DMS 273 treated with DMSO at 0.1 percent for 48 hours (cell line): ENCODE measurements at places on chromosomes 5 and 9.
A peak's percentile ranks its signal among the peaks of the same experiment; 100 is the strongest.

- DNase-seq: no peak
Measured at GRCh38 chr5:59833448-59833847, 60.1 kb downstream of the PDE4D start.

GRCh38 chr9:69932901-69933300 is 110.7 kb upstream of the MAMDC2 start:
- no peak for DNase-seq

GRCh38 chr9:71442937-71443336 is 321.5 kb upstream of the TRPM3 start:
- no peak for DNase-seq

- no peak for DNase-seq
Measured at GRCh38 chr5:5347442-5347841, 75.0 kb upstream of the ICE1 start.

GRCh38 chr9:34701023-34701768 is 8.7 kb downstream of the CCL21 start:
- no peak for DNase-seq

- no peak for DNase-seq
Measured at GRCh38 chr5:151580858-151581257, 10.3 kb downstream of the FAT2 start.

- peak; percentile 49 for DNase-seq
Measured at GRCh38 chr5:37787742-37788141, 52.1 kb downstream of the GDNF start.

GRCh38 chr5:33048315-33048714 is 337.2 kb downstream of the NPR3 start:
- no peak for DNase-seq

DNA sequence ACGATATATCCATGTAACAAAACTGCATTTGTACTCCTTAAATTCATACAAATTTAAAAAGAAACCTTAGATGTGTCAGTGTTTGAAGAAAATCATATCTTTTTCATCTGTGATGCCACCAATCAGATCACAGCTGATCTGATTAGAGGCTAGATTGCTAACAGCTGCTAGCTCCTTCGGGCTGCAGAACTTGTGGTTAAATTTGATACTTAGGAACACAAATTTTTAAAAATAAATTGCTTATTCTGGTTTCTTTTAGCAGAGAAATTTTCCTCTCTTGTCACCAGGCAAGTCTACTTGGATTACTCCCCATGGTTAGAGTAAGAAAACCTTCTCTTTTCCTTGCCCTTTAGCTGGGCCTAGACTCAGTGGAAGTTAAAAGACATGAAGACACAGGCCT is 94.6 kb upstream of the RANBP6 start:
- DNase-seq: no peak

DNA sequence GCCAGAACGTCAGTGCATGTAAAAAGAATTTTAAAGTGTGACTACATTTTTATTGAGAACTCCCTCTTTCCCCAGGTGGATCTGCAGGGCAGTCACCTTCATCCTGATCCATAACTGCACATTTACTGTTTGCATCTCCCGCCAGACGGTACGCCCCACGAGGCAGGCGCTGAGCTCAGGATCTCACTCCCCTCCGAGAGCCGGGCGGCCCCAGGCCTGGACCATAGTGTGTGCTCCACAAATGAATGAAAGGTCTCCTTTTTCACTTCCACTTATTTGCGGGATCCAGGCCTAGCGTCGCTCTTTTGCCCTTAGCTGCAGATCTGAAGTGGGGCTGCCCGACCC is 378 bp downstream of the DROSHA start:
- peak; percentile 10 for DNase-seq

- peak; percentile 33 for DNase-seq
Measured at GRCh38 chr5:59069438-59070079, 486.7 kb downstream of the RAB3C start.

GRCh38 chr9:113652355-113653152 is 189.0 kb downstream of the RGS3 start:
- DNase-seq: no peak

DNA sequence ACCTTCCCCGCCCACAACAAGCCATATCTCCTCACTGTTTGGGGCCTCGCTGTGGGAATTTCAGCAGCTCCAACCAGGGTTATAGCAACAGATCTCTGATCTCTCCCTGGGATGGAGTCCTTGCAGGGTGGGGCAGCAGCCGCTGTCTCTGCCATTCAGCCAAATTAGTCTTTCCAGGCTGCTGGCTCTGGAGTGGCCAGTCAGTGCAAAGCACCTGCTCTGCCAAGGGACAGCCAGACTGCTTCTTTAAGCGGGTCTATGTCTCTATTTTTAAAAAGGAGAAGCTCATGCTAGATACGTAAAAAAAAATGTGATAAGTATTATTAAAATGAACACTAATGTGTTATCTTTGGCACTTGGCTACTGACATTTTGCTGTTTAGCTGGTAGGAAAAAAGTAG is 380.2 kb downstream of the CDH10 start:
- no peak for DNase-seq

- DNase-seq: no peak
Measured at GRCh38 chr5:3596857-3597166, 1.2 kb downstream of the IRX1 start.

DNA sequence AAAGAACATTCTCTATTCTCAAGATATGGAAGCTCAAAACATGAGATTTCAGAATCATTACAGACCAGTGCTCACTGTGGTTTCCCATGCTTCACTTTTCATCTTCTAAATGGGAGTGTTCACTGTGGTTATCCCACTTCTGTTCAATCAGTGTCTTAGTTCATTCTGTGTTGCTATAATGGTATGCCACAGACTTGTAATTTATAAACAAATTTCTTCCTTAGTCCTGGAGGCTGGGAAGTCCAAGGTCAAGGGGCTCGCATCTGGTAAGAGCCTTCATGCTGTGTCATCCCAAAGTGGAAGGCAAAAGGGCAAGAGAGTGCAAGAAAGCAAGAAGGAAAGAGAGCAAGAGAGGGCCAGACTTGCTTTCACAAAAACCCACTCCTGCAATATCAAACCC is 146.3 kb downstream of the TTC39B start:
- DNase-seq: no peak

DNA sequence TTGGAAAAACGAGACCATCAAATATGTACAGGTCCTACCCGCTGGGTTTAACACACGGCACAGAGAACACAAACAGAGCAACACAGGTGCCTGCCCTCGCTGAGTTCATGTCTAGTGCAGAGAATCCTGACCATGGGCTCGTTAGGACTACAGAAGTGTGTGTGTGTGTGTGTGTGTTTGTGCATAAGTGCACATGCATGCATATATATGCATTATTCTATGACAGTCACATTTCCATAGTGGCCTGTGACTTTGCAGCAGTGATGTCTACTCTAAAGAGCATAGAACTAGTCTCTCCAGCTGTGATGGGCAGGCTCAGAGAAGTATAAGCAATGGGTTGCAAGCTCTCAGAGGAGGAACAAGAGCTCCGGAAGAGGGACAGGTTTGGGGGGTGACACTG is 27.7 kb downstream of the ORM2 start:
- no peak for DNase-seq

DNA sequence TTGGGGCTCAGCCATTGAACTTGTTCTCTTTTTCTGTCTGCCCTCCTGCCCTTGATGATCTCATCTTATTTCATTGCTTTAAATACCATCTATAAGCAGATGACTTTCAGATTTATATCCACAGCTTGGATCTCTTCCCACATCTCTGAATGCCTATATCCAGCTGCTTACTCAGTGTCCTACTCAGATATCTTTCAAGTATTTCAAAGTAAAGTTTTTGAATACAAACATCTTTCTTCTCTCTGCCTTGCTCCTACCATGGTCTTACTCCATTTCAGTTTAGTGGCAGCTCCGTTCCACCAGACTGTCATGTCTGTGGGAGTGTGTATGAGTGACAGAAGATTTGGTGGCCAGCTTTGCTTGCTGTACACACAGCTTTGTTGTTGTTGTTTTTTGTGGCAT is 59.7 kb downstream of the ERBIN start:
- no peak for DNase-seq

DNA sequence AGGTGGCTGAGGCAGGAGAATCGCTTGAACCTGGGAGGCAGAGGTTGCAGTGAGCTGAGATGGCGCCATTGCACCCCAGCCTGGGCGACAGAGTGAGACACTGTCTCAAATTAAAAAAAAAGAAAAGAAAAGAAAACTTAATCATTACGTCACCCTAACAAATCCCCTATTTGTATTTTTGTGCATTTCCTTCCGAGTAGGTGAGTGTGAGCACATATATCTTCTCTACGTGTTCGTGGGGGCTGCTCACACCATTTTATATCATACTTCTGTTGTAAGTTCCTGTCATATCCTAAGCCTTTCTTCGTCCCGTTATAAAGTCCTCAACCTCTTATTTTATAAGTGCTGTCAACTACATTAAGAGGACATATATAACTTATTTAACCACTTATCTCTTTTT is 41.9 kb upstream of the GRHPR start:
- DNase-seq: no peak

- no peak for DNase-seq
Measured at GRCh38 chr5:65451436-65451835, 30.3 kb downstream of the ADAMTS6 start.

- peak; percentile 53 for DNase-seq
Measured at GRCh38 chr5:14144586-14145434, 1.7 kb downstream of the TRIO start.

DNA sequence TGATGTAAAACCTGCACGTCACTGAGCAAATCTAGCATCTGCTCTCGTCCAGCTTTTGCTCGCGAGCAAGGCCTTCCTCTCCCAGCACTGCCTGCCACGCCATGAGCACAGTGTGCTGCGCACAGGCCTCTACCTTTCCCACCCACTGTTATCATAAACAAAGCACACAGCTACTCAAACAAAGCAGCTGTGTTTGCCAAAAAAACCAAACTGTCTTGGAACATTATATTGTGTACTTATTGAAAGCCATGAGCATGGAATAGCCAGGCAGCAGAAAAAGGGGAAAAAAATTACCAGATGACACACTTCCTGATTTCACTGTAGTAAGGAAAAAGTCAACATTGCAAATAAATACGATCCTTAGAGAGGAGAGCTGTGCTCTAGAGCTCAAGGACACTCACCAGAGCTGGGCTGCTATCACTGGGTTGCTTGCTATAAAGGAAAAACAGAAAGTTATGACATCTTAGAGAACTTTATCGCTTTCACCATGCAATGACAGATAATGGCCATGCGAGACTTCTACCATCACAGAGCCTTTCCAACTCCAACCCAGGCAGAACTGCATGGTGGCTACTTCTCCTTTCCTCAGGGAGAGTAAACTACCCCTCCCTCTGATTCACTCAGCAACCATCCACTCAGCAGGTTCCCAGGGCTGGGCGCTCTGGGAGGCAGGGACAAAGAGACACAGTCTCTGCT is 69.6 kb downstream of the EPB41L4B start:
- no peak for DNase-seq

GRCh38 chr5:176514244-176514950 is 22.8 kb downstream of the RNF44 start:
- DNase-seq: no peak

- DNase-seq: peak; percentile 39
Measured at GRCh38 chr9:7782400-7783120, 17.0 kb downstream of the DMAC1 start.

GRCh38 chr5:42090162-42090561 is 165.1 kb downstream of the FBXO4 start:
- DNase-seq: no peak

- no peak for DNase-seq
Measured at GRCh38 chr5:116448450-116448849, 126.2 kb downstream of the SEMA6A start.

DNA sequence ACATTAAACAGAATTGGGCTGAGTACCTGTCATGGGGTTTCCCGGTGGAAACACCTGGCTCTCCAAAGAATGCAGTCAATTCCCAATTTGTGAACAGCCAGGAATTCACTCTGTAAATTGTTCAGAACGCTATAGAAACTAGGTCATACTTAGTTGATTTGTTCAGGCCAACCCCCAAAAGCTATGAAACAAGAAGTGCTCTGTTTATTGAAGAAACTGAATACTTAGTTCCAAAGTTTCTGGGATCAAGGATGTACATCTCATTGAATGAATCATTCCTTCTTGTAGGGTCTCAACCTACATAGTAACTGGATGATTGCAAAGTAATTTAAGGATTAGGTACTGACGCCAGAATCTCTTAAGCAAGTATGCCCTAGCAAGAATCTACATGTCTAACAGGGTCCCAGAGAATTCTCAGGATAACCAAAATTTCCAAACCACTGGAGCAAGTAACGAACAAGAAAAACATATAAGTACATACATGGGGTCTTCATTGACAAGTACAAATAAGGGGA is 659 bp upstream of the TUSC1 start:
- no peak for DNase-seq

DNA sequence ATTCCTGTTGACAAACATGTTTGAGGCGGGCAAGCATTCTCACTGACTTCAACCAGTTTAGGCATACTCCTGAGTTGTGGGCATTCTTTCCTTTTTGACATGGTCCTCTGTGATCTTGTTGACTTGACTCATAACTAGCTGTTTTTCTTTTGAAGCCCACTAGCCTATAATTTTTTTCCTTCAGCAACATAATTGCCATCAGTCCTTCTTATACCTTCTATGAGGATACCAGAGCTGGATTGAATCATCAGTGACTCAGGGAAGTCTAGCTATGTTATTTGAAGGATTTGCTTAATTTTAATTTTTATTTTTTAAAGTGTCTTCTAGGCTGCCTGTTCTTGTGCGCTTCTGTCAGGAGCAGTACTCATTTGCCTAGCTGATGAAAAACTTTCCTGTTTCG is 259.5 kb downstream of the NR3C1 start:
- DNase-seq: no peak

- DNase-seq: no peak
Measured at GRCh38 chr9:785997-786396, 55.5 kb upstream of the DMRT1 start.

GRCh38 chr9:14393418-14393817 is 79.5 kb upstream of the NFIB start:
- DNase-seq: peak; percentile 17

DNA sequence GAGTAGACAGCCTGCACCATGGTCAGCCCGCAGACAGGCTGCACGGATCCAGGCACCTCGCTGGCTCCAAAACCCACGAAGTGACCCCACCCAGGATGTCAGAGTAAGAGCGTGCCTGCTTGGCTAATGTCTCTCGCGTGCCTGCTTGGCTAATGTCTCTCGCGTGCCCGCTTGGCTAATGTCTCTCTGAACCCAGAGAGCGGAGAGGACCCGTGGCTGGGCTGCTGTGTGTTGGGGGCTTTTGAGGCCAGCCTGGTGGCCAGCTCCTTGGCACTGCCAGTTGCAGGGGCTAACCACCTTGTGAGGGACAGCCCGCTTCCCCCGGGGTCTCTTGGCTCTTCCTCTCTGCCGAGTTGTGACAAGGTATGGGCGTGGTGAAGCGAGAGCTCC is 8.9 kb upstream of the RXRA start:
- DNase-seq: no peak

GRCh38 chr5:38603691-38604090 is 47.2 kb upstream of the LIFR start:
- no peak for DNase-seq

- DNase-seq: no peak
Measured at GRCh38 chr5:158390577-158390976, 531.6 kb upstream of the CLINT1 start.

GRCh38 chr9:87683751-87684626 is 41.9 kb upstream of the CTSL start:
- DNase-seq: no peak

GRCh38 chr9:84671586-84672521 is 2.3 kb downstream of the NTRK2 start:
- DNase-seq: no peak
